ENCODE measurements at places on chromosomes 6 and 20.

GRCh38 chr6:99711302-99711701, 104.7 kb downstream of the PRDM13 start:
- DNase-seq = no peak

DNA sequence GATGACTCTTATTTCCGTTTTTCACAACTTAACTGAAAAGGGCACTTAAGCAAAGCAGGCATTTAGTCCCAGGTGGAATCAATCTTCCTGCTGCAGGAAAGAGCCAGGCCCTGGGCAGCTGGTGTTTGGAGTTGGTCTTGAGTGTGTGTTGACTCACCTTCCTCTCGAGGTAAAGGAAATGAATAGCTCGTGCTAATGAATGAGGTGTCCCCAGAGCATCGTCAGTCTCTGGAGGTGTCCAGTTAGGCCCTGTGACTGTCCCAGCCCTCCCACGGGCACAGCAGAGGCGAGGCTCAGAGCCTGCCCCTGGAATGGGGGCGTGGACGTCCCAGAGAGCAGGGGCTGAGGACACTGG, 277.7 kb downstream of the NRN1 start:
- no peak for DNase-seq

GRCh38 chr6:37285861-37286311, 27.9 kb upstream of the TMEM217 start:
- no peak for DNase-seq

GRCh38 chr20:31515775-31516107, 1.5 kb downstream of the HM13 start:
- DNase-seq = no peak

GRCh38 chr6:141562186-141562811, 570.4 kb upstream of the GJE1 start:
- no peak for DNase-seq

GRCh38 chr6:36053878-36054277, 26.3 kb downstream of the MAPK14 start:
- DNase-seq = no peak

- no peak for DNase-seq
These were observed 26.8 kb upstream of the HSF2 start for GRCh38 chr6:122372647-122373046.

DNA sequence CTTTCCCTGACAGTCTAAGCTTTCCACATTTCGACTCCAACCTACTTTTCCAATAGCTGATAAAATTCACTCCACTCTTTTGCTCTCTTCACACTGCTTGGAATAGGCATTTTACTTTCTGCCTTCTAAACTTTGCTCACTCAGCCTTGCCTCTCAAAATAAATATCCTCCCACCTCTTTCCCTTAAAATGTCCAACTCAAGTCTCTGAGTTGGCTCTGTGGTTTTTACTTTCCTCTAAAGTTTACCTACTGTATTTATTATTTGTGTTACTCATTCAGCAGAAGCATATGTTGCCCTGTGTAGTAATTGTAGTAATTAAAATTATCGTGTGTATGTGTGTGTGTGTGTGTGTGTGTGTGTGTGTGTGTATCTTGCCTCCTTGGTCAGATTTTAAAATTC, 20.0 kb upstream of the CDYL start:
- DNase-seq = no peak

GRCh38 chr6:136920216-136920615, 1.9 kb upstream of the SLC35D3 start:
- no peak for DNase-seq

DNA sequence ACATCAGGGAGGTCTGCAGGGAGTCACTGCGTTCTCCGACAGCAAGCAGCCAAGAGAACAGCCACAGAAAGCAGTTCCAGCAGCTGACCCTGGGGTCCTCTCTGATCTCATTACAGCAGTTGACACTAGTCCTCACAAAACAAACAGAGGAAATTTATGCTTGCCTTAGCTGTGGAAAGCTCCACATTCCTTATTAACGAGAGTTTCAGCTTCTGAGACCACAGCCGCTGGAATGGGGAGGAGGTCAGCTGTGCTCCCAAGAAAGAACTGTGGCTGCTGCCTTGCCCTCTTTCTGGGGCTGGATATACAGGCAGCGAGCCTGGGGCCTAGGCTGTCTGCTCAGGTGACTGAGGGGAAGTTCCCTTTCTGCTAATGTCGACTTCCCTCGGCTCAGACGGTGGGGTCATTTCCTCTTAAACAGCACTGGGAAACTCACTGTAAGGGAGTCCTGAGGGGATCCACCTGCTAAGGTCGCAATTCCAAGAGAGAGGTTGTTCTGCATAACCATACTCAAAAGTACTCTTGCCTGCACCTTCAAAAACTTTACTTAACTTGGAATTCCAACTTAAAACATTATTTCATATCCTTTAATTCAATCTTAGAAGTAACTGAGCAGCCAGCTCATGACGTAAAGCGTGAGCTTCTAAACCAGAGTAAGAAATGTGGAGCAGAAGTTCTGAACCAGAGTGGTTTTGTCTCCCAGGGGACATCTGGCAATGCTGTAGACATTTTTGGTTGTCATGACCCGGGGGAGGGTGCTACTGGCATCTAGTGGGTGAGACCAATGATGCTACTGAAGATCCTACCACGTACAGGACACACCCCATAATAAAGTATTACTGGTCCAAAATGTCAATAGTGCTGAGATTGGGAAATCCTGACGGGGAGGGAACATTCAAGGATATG, 80.3 kb downstream of the BACH2 start:
- DNase-seq = no peak

GRCh38 chr6:16623731-16624130, 137.5 kb downstream of the ATXN1 start:
- no peak for DNase-seq

DNA sequence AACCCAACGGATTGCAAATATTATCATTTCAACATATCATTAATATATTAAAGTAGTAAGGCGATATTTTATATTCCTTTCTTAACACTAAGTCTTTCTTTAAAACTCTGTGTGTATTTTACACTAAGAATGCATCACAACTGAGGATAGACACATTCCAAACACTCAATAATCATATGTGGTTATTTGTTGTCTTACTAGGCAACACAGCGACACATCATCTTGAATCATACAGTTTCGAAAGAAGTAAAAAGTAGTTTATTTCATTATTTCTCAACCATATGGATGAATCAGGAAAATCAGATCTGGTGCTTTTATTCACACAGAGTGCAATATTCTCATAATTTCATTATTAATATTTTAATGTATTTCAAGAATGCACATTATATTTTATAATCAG, 662.4 kb downstream of the EPHA7 start:
- no peak for DNase-seq

- no peak for DNase-seq
These were observed 14.7 kb upstream of the CCDC167 start for GRCh38 chr6:37514321-37514771.

GRCh38 chr6:129617986-129618385, 92.0 kb downstream of the ARHGAP18 start:
- no peak for DNase-seq

DNA sequence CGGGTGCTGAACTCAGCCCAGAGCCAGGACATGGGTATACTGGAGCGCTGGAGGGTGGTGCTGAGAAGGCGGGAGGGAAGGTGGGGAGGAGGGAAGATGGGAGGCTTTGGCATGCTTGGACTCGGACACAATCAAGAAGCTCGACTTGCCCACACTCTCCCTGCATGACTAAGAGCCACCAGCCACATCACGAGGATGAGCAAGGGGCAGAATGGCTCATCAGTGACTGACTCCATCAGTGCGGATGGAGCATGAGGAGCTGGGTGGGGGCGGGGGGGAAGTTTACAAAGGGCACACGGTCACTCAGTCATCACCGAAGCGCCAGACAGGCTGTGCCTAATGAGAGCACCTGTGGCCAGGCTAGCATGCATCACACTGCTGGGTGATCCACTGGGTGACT, 222.8 kb downstream of the KIF16B start:
- DNase-seq = no peak

DNA sequence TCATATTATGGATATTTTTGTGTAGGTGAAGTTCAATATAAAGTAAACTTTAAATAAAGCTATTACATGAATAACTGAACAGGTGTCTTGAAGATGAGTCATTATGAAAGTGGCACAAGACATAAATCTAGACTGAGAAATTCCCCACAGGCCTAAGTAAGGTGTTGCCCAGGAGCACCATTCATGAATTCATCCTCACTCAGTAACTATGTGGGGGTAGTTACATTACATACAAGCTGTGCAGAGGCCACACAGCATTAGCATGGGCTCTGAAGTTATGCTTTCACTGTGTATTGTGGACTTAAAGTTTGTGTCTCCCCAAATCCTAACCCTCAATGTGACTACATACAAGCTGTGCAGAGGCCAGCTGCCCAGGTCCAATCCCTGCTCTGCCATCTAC, 65.9 kb downstream of the BCAS1 start:
- DNase-seq = no peak

DNA sequence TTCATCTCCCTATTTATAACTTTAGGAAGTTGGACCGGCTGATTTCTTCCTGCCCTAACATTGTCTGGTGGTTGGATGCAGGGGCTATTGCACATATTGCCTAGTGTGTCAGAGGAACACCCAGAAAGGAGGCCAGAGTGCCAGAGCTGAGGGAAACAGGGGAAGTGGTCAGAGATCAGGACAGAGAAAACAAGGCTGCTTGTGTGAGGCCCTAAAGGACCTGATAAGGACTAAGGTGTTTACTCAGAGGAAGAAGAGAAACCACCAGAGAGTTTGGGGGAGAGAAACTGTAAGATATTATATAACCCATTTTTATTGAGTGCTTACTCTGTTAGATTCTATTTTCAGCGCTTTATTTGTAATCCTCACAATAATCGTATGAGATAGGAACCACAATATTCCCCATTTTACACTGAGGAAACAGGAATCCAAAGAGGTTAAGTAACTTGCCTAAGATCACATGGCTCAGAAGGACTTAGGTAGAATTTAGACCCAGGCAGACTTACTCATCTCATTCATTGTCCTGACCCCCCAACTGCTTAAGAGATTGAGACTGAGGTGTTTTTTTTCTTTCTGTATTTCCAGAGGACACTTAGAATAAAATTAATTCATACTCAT, 54.0 kb upstream of the REV3L start:
- peak; percentile 59 for DNase-seq

- no peak for DNase-seq
These were observed 23.3 kb downstream of the ATXN1 start for GRCh38 chr6:16737925-16738324.

DNA sequence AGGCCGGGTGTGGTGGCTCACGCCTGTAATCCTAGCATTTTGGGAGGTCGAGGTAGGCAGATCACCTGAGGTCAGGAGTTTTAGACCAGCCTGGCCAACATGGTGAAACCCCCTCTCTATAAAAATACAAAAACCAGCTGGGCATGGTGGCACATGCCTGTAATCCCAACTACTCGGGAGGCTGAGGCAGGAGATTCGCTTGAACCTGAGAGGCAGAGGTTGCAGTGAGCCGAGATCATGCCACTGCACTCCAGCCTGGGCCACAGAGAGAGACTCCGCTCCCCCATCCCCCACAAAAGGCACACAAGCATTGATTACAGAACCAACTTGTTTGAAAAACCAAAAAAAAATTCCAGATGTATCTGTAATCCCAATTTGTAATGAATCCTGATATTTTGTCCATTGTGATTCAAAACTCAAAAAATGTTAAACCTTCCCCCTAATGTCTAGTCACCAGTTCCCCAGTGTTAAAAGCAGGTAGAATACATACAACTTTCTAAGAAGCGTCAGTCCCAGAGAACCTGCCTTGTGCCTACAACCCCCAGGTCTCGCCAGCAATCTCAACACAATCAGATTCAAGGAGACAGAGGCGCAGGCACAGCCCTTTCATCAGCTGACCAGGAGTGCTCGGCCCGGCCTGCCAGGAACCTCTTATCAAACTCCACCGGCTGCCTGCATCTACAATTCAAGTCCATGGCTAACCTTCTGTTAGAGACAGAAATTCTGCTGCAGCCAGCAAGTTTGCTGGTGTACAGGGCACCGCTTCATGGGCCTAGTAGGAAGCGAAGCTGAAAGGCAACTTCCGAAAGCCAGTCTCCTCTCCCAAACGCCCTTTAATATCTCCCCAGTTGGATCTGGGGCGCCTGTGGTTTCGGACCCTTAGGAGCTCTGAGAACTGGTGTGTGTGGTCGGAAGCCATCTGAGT, 2.1 kb downstream of the EZR start:
- DNase-seq = no peak

DNA sequence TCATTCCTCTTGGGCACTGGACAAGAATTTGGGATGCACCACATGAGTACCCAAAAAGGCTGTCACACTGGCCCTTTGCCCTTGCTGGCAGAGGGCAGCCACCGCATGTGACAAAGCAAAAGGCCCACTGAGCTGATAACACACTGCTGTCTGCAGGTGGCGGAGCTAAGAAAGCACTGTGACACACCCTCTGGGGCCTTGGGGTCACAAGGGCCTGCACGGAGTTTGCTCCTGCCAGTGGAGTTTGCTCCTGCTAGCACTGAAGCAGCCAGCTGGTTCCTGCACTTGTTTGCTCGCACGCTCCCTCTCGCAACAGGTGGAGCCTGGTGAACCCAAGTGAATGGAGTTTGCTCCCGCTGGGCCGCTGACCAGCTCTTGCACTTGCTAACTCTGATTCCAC, 132.6 kb downstream of the LCA5 start:
- DNase-seq = no peak

- no peak for DNase-seq
These were observed 322.8 kb downstream of the CD109 start for GRCh38 chr6:74018825-74019224.

DNA sequence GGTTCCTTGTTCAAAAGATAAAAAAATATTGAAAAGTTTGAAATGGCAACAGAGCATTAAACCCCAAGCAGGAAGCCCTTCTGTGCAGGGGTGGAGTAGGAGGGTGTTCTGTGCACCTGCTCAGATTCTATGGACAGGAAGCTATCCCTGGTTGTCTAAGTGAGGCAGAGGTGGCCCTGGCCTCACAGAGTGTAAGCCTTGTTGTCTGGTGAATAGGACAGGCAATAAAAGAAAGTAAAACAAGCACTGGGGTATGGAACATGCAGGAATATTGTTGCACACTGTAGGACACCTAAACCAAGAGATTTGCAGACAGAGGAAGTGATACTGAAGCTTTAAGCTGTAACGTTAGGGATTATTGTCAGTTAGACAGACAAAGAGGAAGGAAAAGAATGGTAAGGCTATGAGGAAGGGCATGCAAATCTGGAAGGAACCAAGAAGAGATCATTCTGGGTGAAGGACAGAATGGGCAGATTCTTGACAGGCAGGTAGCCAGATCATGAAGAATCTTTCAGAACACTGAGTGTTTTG, 66.8 kb downstream of the TBC1D7 start:
- no peak for DNase-seq

- DNase-seq = no peak
These were observed 348.2 kb downstream of the TFAP2B start for GRCh38 chr6:51166914-51167313.

DNA sequence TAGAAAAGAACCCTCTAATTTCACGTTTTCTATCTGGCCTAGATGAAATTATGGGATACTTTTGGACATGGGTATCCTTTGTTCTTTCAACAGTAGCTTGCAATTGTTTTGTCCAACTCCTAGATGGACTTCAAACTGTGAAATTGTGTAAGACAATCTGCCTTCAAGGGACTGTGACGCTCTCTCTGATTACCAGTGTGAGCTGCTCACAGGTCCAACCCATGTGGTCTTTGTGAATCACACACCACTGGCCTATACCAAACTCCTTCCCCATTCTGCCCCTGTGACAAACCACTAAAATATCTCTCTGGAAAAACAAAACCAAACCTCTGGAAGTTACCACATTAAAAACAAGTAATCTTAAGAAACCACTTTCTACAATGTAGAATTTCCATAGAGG, 59.5 kb downstream of the NINL start:
- DNase-seq = peak; percentile 68
